ENCODE measurements at places on chromosomes 16 and 17.

DNA sequence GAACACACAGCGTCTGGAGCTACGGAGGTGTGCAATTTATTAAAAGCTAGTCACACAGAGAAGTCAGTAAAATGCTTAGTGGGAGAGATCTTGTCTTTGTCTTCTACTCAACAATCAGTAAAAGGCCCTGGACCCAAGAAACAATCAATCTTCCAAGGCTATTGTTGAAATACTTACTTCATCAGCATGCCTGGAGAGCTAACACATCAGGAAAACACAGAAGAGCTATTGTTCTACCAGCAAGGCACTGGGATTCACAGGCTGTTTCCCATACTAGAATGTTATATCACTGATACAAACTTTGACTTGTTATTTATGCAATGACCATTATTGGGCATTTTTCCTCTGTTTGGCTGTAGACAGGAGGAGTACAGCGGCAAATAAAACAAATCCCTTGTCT is 247.8 kb upstream of the ERCC4 start:
- no peak for DNase-seq

DNA sequence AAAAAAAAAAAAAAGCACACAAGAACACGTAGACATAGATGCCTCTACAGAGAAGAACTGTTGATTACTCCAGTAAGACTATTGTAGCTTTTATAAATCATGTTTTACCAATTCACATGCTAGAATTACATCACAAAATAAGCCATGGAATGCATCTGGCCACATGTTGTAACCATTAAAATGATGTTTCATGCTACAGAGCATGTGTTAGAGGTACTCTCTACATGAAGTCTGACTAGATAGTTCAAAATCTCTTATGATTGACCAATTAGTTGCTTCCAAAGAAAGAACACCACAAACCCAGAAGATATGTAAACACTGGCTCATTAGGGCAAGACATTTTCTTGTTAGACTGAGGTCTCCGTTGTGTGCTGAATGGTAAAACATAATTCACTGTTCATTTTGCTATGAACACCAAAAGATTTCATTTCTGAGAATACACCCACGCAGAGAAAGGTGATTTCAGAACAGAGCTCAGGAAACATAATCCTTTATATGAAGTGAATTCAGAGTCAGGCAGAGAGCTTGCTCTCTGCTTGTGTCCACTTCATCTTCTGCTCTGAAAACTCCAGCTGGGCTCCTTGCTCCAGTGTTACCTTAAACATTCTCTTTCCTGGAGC is 411.4 kb upstream of the SOX9 start:
- DNase-seq, result no peak

- no peak for DNase-seq
Observed at GRCh38 chr16:88690341-88691128, 4.2 kb upstream of the SNAI3 start.

- no peak for DNase-seq
Observed at GRCh38 chr16:27894386-27894785, 169.1 kb downstream of the GSG1L start.

DNA sequence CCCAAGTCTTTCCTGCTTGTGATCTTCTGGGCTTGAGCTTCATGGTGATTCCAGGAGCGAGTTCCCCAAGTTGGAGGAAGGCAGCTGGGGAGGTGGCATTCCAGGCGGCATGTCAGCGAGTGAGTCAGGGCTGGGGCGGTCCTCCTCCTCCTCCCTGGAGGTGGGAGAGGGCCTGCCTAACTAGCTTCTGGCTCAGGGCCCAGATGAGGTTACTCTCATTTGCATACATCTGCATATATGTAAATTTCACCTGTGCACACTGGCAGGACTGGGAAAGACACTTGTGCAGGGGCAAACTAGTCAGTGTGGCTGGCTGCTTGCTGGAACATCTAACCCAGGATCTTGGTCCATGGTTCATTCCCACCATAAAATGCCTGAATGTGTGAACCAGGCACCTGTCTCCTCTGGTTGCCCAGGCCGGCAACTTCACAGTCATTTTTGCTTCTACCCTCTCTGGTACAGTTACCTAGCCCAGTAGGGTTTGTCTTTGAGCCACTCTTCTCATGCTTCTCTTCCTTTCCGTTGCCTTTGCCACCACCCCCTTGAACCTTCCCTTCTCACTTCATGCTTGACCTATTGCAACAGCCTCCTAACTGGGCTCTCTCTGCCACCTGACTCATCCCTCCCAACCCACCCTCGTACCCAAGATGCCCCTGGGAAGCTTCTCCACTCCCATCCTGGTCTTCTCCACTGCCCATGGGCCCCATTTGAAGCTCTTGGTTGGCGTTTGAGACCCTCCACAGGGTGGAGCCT is 9.6 kb upstream of the DLX4 start:
- DNase-seq, result no peak

DNA sequence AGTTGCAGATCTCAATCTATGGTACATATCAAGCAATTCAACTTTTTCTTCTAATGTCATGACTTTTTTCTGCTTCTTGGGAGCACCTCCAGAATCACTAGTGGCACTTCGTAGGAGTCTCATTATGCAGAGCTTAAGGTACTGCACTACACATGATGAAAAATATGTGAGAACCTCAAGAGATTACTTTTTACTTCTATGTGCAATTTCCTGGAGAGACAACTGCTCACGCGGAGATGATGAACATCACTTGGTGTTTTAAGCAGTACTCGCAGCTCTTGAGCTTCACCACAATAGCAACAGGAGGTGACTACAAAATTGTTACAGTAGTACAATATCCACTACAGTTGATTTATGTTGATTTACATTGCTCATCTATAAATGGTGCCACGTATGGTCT is 79.7 kb downstream of the MRTFB start:
- no peak for DNase-seq

- no peak for DNase-seq
Observed at GRCh38 chr16:7107436-7107835, 225.2 kb upstream of the RBFOX1 start.

GRCh38 chr17:50196826-50197225 is 4.6 kb downstream of the COL1A1 start:
- no peak for DNase-seq

Data from WERI-Rb-1 (cell line).